ENCODE measurements at places on chromosomes 6 and 20.

DNA sequence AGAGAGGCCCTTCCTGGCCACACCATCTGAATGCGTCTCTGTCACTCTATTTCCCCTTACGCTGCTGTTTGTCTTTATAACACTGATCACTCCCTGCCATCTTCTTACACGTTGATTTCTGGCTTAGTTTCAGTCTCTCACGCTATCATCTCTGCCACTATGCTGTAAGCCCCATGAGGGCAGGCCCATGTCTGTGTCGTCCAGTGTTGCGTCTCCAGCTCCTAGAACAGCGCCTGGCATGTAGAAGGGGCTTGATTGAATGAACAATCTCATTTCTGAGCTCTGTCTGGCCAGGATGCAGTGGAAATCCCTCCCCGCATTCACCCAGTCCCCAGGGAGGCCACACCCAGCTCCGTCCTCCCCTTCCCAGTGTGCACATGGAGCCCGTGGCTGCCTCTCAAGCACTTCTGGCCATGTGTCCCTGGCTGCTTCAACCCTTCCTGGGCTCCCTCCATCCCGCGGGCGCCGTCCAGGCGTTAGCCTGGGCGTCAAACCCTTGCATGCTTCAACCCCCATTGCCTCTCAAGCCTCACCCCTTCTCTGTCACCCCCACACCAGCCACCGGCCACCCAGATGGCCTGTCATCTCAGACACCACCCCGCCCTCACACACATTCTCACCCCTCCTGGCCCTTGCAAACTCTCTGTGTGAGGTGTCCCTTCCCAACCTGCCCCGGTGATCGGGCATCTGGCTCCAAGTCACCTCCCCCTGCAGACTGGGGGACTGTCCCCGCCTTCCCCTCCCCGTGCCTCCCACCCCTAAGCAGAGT, 71.1 kb downstream of the SRC start:
- DNase-seq, result no peak

GRCh38 chr6:6469074-6469473, 119.4 kb upstream of the LY86 start:
- no peak for DNase-seq

DNA sequence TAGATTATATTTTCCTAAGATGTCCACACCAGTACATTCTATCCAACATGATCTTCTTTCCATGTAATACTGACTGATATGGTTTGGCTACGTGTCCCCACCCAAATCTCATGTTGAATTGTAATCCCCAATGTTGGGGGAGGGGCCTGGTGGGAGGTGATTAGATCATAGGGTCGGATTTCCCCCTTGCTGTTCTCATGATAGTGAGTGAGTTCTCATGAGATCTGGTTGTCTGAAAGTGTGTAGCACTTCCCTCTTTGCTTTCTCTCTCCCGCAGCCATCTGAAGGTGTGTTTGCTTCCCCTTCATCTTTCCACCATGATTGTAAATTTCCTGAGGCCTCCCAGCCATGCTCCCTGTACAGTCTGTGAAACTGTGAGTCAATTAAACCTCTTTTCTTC, 12.2 kb upstream of the HBS1L start:
- DNase-seq, result no peak

DNA sequence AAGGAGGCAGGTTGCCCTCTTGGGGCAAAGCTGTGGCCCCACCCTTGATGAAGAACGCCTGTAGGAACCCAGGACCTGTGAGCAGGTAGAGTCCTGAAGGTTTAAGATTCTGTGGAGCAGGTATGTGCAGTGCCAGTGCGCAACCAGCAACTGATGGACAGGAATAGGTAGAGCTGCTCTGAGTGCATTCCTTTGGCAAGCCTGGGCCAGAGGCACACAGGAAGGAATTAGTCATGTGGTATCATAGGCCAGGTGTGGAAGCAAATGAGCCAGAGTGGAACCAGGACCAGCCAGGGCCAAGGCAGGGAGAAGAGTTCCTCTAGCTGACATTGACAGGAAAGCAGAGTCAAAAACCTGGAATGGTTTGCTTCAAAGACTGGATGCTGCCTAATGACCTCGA, 1.4 kb upstream of the KHDC1 start:
- no peak for DNase-seq

- no peak for DNase-seq
Measured at GRCh38 chr6:141969201-141969600, 163.5 kb upstream of the GJE1 start.
